Osteocyte (in vitro differentiated cells): ENCODE measurements at places on chromosomes 3 and 15. TPM values are rescaled to one million over a fixed set of nuclear protein-coding genes. Genes with fewer than 3 reads are reported as not detected.

DNA sequence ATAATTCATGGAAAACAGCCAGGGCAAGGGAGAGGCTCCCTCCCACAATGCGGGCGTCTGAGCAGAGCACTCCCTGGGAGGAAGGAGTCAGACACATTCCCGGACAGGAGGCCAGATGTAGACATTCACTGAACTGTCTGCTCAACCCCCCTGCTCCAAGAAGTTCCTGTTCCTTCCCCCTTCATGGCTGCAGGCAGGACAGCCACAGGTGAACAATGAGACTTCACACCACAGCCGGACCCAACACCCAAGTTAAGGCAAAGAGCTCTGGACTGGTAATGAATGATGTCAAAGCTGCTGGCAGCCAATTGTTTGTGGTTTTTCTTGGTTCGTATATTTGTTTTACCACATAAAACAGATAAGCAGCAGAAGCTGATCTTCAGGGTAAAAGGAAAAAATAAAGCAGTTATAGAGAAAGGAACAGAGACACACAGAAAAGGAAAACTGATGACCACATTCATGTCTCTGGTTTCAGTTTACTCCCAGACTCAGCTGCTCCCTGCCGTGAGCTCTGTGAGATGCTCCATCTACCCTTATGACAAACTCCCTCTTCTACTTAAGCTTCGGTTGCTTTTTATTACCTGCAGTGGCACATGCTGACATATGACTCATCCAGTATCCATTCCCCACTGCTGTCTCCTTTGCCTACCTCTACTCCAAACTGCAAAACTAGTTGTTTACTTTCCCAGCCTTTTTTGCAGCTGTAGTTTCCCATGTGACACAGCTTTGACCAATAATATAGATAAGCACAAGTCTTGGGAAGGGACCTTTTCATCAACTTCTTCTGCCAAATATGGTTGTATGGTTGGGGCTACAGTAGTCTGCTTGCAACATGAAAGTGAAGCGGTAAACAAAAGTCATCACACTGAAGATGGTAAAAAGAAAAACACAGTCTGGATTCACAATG is 33.1 kb downstream of the DZIP1L start:
- no peak for DNase-seq

DNA sequence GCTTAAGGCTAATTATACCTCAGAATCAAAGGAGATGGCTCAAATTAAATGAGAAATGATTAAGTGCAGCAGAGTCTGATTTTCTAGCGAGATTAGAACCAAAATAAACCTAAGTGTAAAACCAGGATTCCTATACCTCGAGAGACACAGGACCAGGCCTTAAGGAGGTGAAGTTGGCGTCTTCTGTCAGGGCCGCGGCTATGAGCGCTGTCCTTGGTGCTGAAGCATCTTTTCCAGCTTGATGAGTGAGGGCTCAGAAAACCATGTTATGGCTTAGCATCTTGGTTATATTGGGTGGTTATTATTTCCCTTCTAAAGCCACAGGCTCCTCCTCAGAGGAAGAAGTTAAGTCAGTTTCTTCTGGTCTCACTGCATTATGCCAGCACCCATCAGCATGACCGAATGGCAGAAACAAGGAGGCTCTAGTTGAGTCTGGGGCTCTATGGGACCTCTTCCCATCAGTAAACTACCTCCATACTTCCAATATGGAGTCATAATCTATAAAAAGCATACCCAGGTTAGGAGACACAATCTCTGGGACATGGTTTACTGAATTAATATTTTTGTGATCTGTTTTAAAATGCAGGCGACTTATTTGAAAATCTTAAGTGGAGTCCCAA is 120.1 kb upstream of the NMNAT3 start:
- no peak for DNase-seq

GOLGA6L22 gene
- total RNA-seq: not detected in 2 replicates

NCKIPSD gene
- 26.3 and 27.2 TPM in 2 replicates for total RNA-seq
